Cortex of kidney (tissue), 1 donor: ENCODE measurements at places on chromosomes 2 and 18.

DNA sequence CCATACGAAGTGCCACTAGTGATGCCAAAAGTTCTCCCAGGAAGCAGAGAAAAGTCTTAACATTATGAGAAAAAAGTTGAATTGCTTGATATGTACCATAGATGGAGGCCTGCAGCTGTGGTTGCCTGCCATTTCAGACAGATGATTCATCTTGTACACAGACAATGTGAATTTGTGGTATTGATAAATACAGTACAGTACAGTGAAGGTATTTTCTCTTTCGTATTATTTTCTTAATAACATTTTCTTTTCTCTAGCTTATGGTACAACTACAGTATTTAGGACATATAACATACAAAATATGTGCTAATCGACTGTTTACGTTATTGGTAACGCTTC lies 33.6 kb upstream of the VWC2L start:
- DNase-seq: no peak

GRCh38 chr2:210267698-210268097 lies 42.5 kb upstream of the ACADL start:
- DNase-seq: no peak

DNA sequence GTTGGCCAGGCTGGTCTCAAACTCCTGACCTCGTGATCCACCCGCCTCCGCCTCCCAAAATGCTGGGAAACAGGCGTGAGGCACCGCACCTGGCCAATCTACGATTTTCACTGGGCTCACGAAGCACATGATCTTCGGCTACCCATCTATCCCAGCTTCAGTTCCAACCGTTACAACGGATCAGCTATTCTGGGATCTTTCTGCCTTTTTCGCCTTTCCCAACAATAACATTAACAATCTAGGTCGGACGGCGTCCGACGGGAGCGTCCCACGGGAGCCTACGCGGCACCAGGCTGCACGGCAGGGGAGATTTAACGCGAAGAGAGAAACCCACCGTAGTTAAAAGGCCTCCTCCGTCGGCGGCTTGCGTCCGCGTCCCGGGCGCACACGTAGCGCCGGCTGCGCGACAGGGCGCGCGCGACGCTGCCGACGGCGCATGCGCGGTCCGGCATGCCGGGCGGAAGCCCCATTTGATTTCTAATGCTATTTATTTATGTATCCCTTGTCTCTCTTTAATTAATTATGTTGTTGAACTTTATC lies at the start of gene MSL3B:
TSS of gene MSL3B (minus strand) at position 394 of the 540 bp plus-strand sequence.
- no peak for DNase-seq

- DNase-seq: no peak
Observed at GRCh38 chr2:124316881-124317605, 292.0 kb downstream of the CNTNAP5 start.

GRCh38 chr2:194725169-194725568 lies 931.9 kb upstream of the SLC39A10 start:
- DNase-seq: no peak

GRCh38 chr2:191499874-191500565 lies 177.9 kb upstream of the NABP1 start:
- DNase-seq: no peak

DNA sequence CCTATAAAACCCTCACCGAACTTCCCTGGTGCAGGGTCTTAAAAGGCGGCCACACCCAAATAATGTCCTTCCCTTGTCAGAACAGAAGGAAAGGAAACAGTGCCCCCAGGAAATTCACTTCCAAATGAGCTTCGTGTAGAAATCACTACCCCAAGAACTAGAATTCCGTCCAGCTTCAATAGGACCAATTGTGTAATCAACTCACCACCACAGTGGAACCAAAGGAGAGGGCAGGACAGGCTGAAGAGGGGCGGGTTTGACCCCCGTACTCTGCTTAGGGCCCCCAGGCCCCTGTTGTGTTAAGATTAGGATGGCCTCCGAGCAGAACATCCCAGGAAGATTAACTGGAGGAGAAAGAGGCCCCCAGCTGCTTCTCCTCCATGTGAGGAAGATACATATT lies 24.1 kb downstream of the GPR35 start:
- no peak for DNase-seq

DNA sequence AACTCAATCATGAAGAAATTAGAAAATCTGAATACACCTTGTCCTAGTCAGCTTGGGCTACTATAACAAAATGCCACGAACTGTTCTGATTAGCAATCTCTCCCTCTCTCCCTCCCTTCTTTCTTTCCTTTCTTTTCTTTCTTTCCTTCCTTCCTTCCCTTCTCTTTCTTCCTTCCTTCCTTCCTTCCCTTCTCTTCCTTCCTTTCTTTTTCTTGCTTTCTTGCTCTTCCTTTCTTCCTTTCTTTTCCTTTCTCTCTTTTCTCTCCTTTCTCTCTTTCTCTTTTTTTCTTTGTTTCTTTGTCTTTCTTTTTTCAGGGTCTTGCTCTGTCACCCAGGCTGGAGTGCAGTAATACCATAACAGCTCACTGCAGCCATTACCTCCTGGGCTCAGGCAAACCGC lies 23.6 kb upstream of the EMILIN2 start:
- no peak for DNase-seq

DNA sequence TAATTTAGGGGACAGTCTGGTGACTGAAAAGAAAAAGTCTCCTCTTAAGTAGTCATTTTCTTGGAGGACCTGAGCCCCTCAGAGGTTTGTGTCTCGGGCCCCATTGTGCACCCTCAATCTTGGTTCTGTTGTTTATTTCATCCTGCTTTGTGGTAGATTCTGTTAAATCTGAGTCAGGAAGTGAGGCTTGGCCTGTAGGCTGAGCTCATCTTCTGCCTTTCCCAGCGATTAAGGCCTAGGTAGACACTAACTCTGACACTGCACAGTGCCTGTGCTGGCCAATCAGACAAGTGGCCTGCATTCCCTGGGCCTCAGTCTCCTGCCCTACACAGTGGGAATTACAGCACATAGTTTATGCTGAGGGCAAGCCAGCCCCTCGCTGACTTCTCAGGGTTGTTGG lies 80.2 kb downstream of the CTIF start:
- no peak for DNase-seq

DNA sequence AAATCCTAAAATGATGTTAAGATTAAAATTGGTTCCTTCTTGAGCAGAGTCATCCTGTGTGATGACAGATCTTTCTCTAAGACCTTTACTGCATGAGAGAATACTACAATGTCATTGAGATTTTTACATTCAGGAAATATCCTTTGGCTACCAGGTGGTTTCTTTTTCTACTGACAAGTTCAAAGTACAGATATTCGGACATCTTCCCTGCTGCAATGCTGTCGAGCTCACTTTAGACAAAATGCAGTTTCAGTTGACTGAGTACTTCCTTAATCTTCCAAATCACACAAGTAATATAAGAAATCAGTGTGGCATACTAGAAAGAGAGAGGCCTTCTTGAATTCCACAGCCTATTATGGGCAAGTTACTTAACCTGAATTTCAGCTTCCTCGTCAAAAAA lies 207.9 kb upstream of the ACVR2A start:
- no peak for DNase-seq

DNA sequence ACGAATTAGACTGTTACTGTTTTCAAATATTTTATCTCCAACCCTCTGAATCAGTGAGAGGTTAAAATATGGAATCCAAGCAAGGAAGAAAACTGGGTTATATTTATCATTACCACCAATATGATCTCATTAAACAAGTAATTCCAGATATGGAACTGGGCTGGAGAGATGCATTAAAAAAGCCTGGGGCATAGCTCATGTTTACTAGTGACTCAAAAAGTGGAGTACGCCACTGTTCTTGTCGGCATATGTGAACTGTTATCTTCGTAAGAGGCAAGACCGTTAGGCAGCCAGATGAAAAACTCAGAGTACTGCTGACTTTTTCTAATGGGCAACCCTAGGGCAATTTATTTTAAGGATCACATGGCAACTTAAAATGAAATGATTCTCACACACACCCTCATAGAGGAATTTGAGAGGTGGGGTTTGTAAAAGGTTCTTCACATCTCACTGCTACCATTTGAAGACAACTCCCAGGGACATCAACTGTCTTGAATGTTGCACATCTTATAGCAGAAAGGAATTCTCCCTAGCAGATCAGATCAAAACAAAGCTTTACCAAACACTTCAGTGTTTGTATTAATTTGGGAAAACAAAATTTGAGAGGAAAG lies 105.2 kb upstream of the TFCP2L1 start:
- DNase-seq: no peak

- no peak for DNase-seq
Observed at GRCh38 chr2:16246281-16246850, 306.0 kb downstream of the MYCN start.

GRCh38 chr18:79695856-79696850 lies 16.6 kb downstream of the CTDP1 start:
- DNase-seq: no peak

GRCh38 chr2:232139786-232140562 lies 178.5 kb downstream of the DIS3L2 start:
- DNase-seq: no peak

GRCh38 chr2:214232271-214232670 lies 178.6 kb upstream of the VWC2L start:
- DNase-seq: no peak

DNA sequence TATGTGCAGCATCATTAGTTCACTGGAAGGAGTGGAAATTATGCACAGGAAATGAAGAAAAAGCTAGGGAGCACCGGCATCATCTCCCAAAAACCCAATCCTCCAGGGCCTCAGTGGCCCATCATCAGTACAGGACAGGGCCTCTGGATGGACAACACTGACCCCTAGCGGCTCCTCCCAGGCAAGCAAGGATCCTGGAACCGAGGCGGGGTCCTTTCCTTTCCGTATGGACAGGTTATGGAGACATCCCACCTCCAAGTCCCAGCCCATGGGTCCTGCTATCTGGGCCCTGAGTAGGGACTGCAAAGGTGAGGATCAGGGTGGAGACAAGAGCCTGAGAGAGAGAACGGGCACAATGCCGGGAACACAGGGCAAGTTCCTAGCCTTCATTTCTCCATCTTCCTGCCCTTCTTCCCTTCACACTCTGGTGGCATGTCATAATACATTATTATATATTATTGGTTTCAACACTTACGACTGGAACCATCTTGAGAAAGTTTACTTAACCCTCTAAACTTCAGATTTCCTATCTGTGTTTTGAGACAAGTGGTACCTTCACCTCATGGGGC lies 68.2 kb downstream of the ZNF516 start:
- DNase-seq: no peak

DNA sequence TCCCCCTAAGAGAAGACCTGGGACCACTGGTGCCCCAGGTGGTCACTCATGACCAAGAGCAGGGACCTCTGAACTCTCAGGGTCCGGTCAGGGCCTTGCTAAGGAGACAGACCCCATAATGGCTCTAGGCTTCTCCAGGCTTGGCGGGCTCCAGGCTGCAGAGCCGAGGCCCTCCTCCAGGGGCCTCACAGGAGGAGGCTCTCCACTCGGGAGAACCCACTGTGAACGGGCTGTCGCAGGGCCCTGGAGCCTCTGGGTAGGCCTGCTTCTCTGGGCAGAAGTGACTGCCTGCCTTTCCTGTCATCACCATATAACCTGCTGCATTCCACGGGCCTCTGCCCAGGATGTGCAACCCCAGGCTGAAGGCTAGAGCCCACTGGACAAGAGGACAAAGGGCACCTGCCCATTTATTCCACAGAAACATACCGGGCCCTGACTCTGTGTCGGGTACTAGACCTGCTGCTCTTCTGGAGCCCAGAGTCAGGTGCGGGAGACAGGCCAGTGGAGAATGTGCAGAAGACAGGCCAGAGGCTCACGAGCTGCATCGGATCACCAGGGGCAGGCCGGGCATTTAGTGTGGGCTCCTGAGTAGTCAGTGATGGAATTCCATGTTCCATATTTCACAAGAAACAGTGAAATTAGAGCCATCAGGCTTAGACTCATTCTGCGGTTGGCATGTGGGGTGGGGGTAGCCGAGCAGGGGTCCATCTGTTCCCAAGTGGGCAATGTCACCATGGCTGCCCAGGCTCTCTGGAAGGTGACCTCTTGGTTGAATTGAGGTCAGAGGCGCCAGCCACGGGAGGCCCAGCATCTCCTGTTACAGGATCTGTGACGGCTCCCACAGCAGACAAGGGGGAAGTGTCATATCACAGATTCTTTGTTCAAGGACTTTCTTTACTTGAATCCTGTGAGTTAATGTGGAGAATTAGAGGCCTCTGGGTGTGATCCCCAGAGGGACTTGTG lies 220.8 kb downstream of the SH3RF3 start:
- no peak for DNase-seq

GRCh38 chr2:156346731-156347130 lies 14.2 kb upstream of the NR4A2 start:
- DNase-seq: no peak

- DNase-seq: no peak
Observed at GRCh38 chr2:174527101-174527721, 40.4 kb upstream of the GPR155 start.

- DNase-seq: no peak
Observed at GRCh38 chr2:2904721-2905350, 472.8 kb downstream of the EIPR1 start.

GRCh38 chr2:172742931-172743540 lies 7.4 kb downstream of the RAPGEF4 start:
- no peak for DNase-seq

- no peak for DNase-seq
Observed at GRCh38 chr18:32582455-32582854, 111.8 kb upstream of the GAREM1 start.

DNA sequence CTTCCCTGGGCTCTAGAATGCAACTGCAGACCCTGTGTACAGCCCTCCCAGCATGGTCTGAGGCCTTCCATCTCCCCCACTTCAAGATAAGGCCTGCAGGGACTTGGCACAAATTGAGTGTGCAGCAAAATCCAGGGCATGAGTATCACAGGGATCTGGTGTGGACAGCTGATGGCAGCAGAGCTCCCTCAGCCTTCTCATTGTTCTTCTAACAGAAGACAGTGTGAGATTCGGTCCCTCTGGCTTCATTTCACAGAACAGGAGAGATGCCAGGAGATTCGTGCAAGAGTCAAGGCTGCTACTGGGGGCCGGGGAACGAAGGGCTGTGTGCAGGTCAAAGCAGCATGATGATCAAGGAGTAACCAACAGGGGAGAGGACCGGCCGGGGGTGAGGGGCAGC lies 85.8 kb downstream of the UXS1 start:
- DNase-seq: no peak

GRCh38 chr2:128903637-128904036 lies 585.0 kb upstream of the HS6ST1 start:
- no peak for DNase-seq

GRCh38 chr2:241185961-241186360 lies 2.5 kb upstream of the ANO7 start:
- no peak for DNase-seq

- DNase-seq: no peak
Observed at GRCh38 chr2:159798376-159798725, 343 bp upstream of the CD302 start.

DNA sequence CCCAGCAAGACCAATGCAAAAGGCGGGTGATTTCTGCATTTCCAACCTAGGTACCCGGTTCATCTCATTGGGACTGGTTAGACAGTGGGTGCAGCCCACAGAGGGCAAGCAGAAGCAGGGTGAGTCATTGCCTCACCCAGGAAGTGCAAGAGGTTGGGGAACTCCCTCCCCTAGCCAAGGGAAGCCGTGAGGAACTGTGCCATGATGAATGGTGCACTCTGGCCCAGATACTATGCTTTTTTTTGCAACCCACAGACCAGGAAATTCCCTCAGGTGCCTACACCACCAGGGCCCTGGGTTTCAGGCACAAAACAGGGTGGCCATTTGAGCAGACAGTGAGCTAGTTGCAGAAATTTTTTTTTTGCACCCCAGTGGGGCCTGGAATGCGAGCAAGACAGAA lies 662.6 kb upstream of the ACVR2A start:
- no peak for DNase-seq
